HS-27A (cell line): ENCODE measurements at places on chromosomes 11 and 22.

DNA sequence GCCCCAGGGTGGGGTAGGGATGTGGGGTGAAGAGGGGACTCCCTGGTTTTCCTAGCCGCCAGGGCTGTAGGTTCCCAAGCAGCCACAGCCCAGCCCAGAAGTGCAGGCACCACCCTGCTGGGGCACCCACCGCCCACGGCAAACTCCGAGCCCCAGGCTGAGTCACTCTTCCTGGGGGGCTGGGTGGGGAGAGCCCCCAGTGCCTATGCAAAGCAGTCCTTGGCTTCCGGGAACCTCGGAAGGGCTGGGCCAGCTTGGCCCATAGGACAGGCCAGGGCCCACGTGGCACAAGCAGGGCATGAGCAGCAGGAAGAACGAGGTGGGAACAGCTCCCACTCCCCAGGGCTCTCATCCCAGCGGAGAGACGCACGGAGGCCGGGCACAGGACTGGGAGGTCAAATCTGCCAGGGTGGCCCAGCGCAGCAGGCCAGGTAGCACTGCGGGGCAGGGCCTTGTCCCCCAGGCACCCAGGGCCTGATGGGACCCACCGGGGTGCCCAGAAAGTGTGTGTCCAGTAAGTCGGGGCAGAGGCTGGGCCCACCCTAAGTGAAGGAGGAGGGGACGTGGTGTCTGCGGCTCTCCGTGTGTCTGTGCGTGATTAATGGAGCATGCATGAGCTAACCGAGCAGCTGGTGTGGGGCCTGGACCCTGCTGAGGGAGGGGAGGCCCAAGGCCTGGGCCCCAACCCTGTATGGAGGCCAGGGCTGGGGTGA lies 4.6 kb upstream of the IL17REL start:
- DNase-seq = no peak

DNA sequence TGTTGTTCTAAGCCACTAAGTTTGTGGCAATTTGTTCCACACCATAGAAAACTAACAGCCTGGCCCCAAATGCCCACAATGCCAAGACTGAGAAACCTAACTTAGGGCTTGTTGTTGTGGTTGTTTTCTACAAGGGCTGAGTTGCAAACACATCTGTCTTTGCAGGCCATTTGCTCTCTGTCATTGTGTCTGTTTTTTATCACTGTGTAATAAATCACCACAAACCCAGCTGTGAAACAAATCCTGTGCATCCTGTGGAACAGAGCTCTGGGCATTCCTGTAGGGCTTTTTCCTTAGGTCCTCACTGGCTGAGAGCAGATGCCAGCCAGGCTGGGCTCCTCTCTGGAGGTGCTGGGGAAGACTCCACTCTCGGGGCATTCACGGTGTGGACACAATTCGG lies 15.7 kb upstream of the SYT8 start:
- no peak for DNase-seq

DNA sequence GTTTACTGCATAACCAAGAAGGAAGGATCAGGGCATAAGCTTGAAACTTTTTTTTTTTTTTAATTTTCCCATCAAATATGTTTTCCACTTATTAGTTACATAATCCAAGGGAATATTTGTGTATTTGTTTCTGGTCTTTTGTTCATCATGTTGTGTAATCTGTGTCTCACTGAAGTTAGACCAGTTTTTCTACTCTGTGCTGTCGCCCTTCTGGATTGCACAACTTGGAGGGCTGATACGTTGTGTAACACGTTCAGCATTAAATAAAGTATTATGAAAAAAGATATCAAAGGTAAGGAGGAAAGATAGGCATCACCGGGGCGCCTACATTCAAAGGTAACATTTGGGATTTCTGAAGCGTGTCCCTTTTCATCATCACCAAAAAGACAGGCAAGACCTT lies 3.3 kb upstream of the E2F8 start:
- no peak for DNase-seq

- DNase-seq = no peak
Observed at GRCh38 chr11:36211761-36212430, 77.3 kb downstream of the COMMD9 start.

GRCh38 chr22:23882370-23882769 lies 11.8 kb upstream of the MIF start:
- no peak for DNase-seq

- DNase-seq = no peak
Observed at GRCh38 chr11:127609025-127609773, 608.6 kb upstream of the KIRREL3 start.

DNA sequence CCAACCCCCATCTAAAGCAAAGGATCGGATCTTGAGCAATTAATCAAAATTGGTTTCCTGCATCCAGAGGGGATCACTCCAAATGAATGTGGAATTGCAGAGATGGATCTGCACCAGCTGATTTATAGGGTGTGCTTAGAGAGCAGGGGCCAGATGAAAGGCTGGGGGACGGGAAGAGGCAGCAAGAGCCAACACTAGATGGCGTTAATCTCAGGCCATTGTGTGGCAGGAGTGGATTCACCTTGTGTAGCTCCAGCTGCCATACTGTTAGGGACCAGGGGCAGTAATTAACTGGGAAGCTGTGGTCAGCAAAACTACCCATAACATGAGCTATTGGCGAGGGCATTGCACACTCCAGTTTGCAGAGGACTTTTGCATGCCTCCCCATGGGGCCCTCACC lies 35.6 kb downstream of the SERPINH1 start:
- DNase-seq = no peak

DNA sequence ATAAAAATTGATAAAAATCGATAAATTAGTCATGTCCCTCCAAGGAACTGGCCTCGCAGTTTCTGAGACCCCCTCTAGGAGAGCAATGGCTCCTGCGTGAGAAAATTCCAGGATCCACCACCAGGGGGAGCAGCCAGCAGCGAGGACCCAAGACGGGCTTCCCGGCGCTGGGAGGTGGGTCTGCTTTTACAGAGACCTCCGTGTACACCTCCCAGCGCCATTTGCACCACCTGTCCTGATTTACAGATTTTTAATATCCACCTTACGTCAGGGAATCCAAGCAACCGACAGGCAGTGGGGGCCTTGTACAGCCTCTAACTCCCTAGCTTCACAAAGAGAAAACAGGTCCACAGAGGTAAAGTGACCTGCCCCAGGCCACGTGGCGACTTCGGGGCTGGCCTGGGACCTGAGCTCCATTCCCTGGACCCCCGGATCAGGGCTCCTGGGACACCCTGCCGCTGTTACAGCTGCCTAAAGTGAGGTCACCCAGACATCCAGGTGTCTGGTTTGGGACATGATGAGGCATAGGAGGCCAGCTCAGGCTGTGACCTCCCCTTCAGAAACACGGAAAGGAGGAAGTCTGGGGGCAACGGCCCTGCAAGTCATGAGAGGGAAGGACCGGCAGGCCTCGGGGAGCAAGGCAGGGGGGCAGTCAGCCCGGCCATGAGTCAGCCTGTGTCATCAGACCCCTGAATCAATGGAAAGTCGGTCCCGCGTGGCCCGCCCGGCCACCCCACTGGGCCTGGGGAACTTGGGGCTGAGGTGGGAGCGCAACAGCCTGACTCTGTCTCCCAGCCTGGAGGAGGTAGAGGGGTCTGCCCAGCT lies 3.5 kb downstream of the OSM start:
- DNase-seq = no peak

DNA sequence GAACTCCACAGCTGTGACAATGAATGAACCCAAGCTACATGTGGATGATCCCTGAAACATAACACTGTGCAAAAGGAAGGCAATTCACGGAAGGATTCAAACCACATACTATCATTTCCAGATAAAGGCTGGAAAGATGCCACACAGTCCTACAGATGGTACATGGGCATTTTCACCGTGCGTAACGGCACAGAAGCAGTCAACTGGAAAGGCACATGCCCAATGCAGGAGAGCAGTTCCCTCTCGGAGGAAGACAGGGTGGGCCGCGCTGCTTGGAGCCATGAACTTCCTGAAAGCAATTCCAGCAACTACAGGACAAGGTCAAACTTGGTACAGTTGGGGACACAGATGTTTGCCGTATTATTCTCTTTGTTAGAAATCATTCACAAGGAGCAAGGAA lies 103.7 kb downstream of the SHANK2 start:
- DNase-seq = no peak

GRCh38 chr11:84061726-84062125 lies 775.6 kb upstream of the CCDC90B start:
- no peak for DNase-seq

- no peak for DNase-seq
Observed at GRCh38 chr22:27534720-27535125, 266.8 kb downstream of the MN1 start.

- DNase-seq = no peak
Observed at GRCh38 chr11:35548925-35549561, 23.6 kb upstream of the PAMR1 start.

GRCh38 chr22:27335102-27335660 lies 466.4 kb downstream of the MN1 start:
- no peak for DNase-seq

- no peak for DNase-seq
Observed at GRCh38 chr22:26097840-26098239, 71.4 kb upstream of the SEZ6L start.

DNA sequence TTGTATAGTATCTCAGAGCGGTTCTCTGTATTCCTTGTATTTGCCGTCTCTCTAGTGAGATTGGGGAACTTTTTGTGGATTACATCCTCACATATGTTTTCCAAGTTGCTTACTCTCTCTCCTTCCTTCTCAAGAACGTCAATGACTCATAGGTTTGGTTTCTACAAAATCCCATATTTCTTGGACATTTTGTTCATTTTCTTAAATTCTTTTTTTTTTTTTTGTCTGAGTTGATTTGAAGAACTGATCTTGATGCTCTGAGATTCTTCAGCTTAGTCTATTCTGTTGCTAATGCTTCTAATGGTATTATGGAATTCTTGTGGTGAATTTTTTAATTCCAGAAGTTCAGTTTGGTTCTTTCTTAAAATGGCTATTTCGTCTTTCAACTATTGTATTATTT lies 28.4 kb upstream of the SLN start:
- no peak for DNase-seq

DNA sequence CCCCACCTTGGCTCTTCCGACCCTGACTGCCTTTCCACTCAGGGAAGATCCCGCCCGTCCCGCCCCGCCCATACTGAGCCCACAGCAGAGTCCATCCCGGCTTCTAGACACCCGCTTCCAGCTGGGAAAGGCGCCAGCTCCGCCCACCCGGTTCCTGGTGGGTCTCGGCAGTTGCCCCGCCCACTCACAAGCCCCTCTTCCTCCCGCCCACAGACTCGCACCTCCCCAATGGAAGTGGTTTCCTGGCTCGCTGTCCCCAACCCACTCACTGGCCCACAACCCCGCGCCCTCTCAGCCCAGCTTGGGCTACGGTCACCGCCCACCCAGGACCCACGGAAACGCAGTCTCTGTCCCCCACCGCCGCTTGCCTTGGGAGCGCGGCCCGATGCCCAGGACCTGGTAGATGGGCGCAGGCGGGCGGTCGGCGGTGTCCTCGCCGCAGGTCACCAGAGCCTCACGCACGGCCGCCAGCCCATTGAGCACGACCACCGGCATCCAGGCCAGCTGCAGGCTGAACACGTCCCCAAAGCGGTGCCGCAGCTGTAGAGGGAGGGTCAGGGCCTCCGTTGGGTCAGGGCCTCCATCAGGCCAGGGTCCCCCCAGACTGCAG lies 22.2 kb upstream of the CYP2D6 start:
- no peak for DNase-seq

DNA sequence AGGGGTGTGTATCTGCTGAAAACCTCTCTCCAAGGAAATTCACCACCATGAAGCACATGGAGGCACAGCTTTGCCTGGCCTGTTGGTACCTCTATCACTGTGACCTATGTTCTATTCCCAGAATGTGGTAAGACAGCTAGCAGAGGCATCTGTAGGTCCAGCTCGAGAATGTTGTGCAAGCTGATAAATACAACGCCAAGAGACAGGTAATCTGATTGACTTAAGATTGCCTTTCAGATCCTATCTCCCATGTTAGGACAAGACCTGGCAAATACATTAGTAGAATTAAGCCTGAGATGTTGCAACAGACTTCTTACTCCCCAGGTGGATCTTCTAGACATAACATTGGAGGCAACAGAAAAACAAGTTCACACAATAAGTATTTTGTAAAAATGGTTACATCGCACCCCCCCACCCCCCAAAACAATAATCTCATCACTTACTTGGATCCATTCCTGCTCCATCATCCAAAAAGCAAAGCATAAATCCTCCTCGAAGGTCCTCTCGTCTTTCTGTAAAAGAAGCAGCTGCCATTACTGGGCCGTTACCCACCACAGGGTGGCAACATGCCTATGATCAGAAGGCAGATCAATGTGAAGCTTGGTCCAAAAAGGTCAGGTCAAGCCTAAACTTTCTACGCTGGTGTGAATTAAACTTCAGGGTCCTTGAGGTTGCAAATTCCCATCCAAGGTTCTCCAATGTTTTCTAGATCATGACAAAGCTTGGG lies 18.5 kb downstream of the MORC2 start:
- DNase-seq = no peak

DNA sequence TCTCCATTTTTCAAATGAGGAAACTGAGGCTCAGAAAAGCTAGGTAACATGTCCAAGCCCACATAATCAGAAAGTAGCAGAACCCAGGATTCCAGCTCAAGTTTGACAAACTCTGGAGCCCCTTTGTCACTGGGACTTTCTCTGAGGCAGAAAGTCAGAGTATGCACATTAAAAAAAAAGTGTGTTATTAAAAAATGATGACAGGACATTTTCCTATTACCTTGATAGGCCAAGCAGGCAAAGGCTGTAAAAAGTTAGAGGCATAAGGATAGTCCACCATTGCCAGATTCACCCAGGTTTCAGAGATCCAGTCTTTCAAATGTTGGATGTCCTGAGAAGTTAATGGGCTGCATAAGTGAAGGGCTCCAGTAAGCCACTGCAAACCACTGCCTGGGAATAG lies 51.4 kb downstream of the PRCP start:
- no peak for DNase-seq

DNA sequence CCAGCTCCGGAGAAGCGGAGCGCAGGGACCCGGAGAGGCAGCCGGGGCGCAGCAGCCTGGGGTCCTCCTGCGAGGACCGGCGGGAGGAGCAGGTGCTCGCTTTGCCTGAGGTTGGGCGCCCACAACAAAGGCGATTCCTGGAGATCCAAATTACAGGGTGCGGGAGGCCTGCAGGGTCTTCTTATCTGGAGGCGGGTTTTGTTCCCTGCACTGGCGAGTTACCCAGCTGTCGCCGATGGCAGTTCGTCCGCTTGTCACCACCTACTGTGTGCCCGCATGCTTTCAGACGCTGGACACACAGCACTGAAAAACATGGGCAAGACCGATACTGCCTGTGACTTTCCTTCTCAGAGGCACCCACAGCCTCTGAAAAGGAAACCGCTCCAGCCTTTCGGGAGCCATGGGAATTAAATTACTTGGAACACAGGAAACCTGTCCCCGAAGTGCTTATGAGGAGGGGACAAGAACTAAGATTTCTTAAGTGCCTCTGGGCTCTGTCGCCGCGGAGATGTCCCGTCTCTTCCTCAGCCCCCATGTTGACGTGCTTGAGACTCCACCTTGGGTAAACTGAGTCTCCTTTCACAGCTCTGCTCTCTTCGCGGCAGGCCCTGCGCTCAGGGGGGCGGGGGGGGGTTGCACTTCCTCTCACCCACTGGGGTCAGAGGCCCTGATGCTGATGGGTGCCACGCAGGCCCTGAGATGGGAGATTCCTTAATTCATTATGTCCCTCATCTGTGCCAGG lies 1.3 kb upstream of the ZFTA start:
- no peak for DNase-seq

GRCh38 chr11:91791171-91791468 lies 433.5 kb upstream of the FAT3 start:
- no peak for DNase-seq

- no peak for DNase-seq
Observed at GRCh38 chr11:2868506-2869133, 17.0 kb downstream of the CDKN1C start.
